ENCODE measurements at places on chromosomes 2 and 18.

- DNase-seq, result peak; percentile 87
Observed at GRCh38 chr18:79644006-79644665, 35.5 kb upstream of the CTDP1 start.

DNA sequence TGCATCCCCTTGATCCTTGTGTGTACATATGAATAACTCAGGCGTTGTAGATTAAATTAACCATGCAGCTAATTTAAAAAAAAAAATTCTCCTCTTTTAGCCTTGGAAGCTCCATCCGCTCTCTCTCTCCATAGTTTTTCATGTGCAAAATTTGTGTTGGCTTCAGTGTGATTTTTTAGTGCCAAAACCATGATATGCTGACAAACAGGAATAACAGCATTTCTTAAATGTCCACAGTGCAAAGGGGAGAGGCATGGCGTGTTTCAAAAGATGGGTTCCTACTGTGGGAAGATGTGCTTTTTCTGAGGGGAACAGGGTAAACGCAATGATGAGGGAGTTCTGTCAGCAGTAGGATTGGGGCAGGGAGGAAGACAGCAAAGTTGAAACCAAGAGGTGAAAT lies 247.0 kb downstream of the ICOS start:
- no peak for DNase-seq

DNA sequence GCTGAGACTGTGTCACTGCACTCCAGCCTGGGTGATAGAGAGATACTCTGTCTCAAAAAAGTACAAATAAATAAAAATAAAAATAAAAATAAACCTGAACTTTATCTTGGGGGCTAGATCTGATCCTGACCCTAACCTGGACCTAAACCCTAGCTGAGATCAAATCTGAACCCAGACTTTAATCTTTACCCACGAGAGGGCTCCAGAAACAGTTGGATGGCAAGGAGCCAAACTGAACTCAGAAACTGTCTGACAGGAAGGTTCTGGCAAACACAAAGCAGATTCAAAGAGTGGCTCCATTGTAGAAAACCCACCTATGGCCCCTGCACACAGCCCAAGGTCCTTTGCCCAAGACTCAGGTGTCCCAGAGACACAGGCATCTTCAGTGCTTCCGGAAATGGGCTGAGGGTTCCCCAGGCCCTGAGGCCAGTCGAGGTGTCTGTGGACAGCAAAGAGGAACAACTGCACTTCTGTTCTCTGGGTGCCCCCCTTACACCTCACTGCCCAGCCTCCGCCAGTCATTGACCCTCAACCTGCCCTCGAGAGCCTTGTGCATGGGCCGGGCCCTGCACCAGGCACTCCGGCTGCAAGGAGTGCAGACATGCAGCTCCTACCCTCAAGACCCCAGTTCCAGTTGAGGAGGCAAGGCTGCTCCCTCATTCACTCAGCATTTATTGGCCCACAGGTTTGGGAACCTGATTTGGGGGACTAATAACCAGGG lies 95.2 kb downstream of the TFCP2L1 start:
- DNase-seq, result no peak

DNA sequence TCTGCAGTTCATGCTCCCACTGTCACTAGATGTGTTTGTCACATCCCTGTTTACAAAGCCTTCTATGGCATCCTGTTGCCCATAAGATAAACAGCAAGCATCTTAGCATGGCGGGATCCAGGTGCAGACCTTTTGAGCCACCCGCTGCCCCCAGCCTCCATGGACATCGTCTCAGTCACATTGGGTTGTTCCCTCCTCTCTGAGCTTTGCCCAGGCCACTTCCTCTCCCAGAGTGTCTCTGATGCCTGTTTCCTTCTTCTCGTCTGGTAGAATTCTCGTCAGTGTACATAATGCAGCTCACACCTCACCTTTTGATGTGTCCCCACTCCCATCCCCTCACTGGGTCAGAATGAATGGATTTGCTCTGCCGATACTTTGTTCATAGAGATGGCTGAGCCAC lies 239.0 kb upstream of the APCDD1 start:
- DNase-seq, result no peak

DNA sequence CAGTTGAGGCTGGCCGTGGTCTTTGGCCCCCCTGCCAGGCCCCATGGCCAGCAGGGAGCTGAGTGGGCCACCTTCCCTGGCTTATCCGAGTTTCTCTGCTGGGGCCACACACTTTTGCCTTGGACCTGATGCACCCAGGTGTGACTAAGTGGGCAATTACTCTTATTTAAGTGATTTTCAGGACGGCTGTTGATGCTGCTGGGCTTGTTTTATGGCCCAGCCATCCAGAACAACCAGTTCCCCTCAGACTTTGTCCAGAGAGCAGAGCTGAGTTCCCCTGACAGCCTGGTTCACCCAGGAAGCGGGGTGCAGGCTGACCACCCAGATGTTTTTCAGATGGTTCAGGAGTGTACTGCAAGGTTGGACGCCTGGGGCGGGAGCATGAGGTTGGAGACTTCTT lies 68.8 kb downstream of the GLI2 start:
- DNase-seq, result peak; percentile 20

DNA sequence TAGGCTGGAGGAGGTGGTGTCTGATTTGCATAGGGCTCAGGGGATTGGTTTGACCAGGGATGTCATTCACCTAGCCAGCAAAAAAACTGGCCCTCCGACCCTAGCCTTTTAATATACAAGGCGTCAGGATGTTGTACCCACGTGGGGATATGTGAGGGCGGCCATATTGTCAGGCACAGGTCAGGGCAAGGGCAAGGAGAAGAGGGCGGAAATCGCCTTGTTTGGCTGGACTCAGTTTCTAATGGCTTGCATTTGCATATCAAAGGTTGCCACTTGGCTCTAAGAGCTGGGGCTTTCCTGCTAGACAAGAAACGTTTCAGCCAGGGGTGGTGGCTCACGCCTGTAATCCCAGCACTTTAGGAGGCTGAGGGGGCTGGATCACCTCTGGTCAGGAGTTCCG lies 24.9 kb upstream of the PDCL3 start:
- DNase-seq, result no peak

- no peak for DNase-seq
Observed at GRCh38 chr2:236871500-236872001, 214.1 kb upstream of the COPS8 start.

DNA sequence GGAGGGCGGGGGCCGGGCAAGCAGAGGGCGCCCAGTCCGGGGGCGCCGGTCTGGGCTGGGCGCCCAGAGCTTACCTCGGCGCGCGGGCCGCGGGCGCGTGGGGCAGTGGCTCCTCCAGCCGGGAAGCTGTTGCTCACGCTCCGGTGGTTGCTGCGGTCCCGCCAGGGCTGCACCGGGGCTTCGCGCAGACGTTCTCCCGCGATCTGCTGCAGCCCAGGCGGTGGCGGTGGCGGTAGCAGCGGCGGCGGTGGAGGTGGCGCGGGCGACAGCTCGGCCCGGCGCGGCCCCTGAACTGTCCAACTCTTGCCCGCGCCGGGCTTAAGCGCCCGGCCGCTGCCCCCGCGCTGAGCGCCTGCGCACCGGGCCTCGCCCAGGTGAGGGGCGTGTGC lies 391 bp downstream of the ZNF385B start:
- DNase-seq, result peak; percentile 83

GRCh38 chr2:197130318-197130717 lies 180.3 kb downstream of the ANKRD44 start:
- DNase-seq, result no peak

GRCh38 chr18:9721893-9722550 lies 13.9 kb downstream of the RAB31 start:
- DNase-seq, result no peak

GRCh38 chr2:105917226-105917625 lies 172.5 kb downstream of the NCK2 start:
- DNase-seq, result no peak

- DNase-seq, result no peak
Observed at GRCh38 chr18:25223211-25223610, 128.8 kb downstream of the ZNF521 start.

GRCh38 chr2:176133389-176133788 lies 3.9 kb downstream of the HOXD8 start:
- no peak for DNase-seq

DNA sequence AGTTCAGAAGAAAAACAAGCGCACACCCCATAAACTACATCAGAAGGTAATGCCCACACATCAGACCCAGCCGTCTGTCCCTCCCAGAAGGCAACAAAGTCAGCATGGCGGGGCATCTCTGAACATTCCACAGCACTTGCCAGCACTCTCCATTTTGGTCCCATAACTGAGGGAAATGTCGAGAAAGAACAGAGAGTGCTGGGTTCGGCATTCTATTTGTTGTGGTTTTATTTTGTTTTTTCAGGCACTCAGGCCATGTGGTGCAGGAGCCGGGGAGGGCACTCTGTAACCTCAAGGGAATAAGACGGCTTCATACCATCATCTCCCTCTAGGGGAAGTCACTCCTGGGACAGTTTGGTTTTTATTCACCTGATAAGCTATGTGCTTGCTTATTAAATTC lies 156.0 kb downstream of the SEPTIN10 start:
- no peak for DNase-seq

DNA sequence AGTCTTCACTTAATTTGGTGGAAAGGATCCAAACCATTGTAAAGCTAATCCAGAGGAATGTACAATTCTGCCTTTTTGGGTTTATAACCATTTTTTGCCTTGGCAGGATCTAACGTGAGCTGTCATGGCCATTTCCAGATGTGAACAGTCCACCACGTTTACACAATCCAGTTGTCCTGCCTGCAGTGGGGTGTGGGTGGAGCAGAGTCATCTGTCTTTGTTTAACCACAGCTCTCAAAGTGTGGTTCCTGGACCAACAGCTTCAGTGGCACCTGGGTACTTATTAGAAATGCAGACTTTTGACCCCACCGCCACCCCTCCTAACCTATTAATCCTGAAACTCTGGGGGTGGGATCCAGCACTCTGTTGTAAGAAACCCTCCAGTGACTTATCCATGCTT lies 35.9 kb downstream of the FHOD3 start:
- no peak for DNase-seq

Measured in NCI-H1417 (cell line).